ENCODE measurements at places on chromosomes 3 and 15.

DNA sequence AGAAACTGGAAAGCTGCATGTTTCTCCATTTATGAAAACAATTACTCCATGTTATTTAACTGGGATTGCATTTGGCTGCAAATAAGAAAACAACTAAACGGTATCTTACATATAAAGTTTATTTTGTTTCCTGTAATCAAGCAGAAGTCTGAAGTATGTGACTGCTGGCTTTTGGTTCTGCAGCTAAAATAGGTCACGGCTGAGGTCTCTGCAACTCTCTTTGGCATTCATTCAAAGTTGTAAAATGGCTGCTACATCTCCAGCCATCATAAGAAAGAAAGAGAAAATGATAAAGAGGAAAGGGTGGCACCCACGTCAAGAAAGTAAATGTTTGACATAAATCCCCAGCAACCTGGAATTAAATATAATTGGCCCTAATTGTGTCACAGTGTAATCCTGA lies 406.1 kb downstream of the TBC1D5 start:
- no peak for DNase-seq

DNA sequence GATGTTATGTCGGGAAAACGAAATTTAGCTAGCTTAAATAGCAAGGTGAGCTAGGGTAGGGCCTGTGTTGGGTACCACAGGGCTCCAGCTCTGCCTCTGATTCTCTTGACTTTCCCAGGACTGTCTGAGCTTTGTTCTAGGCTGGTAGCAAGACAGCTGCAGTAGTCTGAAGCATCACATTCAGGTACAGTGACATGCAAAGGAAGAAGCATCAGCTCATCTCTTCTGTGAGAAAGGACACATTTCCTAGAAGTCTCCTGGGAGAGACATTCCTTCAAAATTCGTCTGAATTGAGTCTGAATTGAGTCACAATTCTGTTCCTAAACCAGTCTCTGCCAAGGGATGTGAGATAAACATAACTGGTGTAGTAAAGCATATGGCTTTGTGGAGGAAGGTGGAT lies 8.5 kb upstream of the UBXN7 start:
- no peak for DNase-seq

DNA sequence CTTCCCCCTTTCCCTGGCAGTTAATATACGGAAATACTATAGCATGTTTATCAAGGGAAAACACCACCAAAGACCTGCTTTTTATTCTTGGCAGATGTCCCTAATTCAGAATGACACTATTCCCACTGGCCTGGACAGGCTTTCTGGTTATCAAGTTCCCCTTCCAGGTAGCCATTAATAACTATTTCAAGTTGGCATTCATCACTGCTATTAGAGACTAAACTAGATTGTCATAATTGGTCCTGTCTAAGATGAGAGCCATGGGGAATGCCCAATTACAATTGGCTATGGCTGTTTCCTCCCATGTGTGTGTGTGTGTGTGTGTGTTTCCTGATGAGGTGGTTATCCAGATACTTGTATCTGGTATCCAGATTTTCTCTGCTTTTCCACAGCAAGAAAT lies 608.1 kb downstream of the SQOR start:
- no peak for DNase-seq

DNA sequence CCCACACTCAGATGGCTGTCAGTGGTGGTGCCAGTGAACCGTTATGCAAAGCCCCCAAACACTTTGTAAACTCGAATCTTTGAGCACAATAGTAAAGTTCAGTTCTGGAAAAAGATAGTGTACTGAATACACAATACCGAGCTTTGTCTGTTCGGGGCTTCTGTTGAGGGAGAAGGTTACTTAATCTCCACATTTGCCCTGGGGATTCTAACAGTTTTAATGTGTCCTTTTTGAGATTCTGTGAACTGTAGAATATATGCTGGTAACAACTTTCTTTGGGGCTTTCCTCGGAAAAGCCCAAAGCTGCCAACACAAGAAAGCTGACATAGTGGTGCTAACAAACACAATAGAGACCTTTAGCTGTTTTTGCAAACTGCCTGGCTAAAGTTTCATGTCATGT lies 686.5 kb downstream of the ROBO1 start:
- DNase-seq: no peak

GRCh38 chr3:143334231-143334630 lies 214.7 kb downstream of the CHST2 start:
- DNase-seq: no peak

GRCh38 chr15:60740787-60741354 lies 261.9 kb upstream of the ICE2 start:
- DNase-seq: no peak

DNA sequence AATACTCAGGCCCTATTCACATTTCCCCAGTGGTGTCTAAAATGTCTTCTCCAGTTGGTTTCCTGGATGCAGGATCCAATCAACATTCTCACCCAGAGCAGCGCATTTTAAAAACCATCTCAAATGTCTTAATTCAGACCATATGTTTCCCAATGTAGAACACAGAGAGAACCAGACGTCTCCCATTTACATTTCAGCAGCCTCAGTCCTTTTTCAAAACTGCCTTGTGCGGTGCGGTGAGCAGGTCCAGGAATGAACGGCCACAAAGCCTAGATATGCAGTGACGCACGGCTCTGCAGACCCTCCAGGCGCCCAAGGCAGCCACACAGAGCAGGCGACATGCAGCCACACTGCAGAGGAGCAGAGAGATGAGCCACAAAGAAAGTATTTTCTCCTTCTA lies 66.1 kb upstream of the MEX3B start:
- no peak for DNase-seq

- no peak for DNase-seq
These were observed 272.0 kb upstream of the RGMA start for GRCh38 chr15:93360976-93361375.

DNA sequence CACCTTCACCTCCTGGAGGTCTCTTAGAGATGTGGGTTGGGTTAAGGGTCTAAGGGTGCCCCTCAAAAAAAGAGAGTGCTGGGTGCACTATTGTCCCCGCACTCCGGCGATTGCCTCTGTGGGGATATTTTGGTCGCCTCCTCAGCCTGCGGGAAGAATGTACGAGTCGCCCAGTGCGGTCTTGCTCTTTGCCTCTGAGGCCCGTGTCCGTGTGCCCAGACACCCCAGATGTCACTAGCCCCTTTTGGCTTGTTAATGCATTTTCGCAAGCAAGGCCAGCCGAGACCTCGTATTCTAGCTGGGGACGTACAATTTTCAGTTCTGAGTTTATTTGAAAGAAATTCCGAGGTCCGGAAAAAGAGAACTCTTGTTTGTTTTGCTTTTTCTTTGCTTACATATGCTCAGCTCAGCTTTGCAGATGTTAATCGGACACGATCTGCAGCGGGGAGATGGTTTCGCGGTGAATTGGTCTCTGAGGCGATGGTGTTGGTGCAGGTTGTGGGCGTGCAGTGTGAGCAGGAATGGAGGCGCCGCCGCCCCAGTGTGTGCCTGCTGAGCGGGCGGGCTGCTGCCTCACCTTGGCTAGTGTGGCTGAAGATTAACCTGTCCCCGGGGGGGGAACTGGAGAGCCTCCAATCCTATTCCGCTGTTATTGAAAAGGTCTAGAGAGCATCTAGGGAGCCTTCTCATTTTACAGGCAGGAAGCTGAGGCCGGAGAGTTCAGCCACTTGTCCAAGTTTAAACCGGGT lies 1.4 kb downstream of the ST6GAL1 start:
- DNase-seq: peak; percentile 77

- no peak for DNase-seq
These were observed 491.3 kb downstream of the OTOL1 start for GRCh38 chr3:161987933-161988332.

DNA sequence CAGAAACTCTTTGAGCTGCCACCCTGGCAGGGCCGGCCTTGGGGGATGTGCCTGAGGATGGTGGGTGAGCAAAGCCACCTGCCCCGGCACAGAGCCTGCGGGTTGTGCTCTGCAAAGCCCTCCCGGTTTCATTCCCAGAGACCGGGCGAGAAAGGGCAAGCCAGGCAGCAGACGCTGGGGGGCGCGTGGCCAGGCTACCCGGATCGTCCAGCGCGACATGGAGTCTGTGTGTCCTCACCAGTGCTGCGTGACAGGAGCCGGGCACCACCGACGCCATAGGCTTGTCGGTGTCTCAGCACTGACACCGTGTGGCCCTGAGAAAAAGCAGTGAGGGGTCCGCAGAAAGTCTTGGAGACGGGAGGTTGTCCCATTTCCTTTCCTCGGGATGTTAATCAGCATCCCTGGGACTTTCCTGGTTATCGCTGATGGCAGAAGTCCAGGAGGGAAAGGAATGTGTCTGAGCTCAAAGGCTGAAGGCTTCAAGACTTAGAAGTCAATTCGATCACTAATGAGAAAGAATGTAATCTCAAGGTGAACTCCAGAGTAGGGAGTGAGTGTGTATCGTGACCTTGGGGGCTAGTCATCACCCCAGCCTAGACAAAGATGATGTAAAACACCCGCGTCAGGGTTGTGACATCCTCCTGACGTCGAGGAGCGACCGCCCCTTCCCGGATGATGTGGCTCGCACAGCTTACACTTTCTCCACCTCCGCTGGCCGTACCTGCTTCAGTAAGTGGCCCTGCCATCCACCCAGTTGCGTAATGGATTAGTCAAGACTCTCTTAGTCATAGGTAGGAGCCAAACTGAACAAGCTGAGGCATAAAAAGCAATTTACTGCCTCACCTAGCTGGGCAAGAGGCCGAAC lies 36.3 kb upstream of the PLA2G4E start:
- DNase-seq: peak; percentile 97

- DNase-seq: no peak
These were observed 178.5 kb downstream of the NR1D2 start for GRCh38 chr3:24123596-24123995.

GRCh38 chr3:129460572-129460971 lies 20.5 kb downstream of the IFT122 start:
- no peak for DNase-seq

DNA sequence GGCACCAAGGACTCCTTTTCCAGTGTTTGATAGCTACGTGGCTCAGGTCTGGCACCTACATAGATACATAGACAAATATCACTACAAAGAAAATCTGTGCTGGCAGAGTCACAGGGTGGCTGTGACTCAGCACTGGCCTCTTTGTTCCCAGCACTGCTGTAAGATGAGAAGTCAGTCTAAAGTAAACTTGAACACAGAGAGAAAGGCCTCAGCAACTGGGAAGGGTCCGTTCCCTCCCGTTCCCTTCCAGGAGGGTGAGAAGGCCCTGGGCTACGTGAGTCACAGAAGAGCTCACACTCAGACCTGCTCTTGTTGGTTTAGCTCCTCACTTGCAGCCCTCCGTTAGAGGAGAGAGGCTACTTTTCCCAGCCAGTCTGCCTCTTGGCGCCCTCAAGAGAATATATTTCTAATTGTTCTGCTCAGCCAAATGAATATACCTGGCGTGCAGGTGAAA lies 23.1 kb downstream of the ANXA2 start:
- peak; percentile 93 for DNase-seq

DNA sequence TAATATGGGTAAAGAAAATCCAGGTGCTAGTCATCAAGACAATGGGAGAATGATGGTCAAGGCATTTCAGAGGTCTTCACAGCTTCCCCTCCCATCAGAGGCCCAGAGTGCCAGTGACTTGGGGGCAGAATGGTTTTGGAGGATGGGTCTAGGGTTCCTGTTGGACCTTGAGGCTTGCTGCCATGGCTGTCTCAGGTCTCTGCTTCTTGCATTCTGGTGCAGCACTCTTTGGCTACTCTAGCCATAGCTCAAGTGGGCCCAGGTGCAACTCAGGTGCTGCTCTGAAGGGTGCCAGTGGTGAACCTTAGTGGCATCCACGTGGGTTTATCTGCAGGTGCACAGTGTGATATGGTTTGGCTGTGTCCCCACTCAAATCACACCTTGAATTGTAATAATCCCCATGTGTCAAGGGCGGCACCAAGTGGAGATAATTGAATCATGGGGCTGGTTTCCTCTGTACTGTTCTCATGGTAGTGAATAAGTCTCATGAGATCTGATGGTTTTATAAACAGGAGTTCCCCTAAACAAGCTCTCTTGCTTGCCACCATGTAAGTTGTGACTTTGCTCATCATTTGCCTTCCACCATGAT lies 48.5 kb upstream of the PEX5L start:
- DNase-seq: peak; percentile 70

GRCh38 chr3:28198161-28198560 lies 43.3 kb upstream of the CMC1 start:
- peak; percentile 4 for DNase-seq

DNA sequence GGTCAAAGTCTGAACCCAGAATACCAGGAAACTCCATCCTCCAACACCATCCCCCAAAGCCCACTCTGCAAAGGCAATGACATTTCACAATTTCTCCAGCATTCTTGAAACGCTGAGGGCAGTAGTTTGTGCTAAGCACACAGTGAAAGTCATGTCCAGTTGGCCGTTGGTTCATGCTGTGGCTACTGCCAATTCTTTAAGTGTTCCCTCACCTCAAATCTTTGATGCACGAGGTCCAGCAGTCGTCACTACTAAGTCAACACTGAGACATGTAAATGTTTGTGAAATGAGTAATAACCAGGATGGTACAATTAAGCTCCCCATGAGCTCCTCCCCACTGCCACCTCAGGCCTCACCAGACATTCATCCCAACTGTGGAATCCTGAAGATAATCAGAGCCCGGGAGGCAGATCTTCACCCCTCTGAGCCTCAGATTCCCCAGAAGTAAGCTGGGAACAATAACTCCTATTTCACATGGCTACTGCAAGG lies 7.0 kb downstream of the SUCLG2 start:
- DNase-seq: peak; percentile 66

DNA sequence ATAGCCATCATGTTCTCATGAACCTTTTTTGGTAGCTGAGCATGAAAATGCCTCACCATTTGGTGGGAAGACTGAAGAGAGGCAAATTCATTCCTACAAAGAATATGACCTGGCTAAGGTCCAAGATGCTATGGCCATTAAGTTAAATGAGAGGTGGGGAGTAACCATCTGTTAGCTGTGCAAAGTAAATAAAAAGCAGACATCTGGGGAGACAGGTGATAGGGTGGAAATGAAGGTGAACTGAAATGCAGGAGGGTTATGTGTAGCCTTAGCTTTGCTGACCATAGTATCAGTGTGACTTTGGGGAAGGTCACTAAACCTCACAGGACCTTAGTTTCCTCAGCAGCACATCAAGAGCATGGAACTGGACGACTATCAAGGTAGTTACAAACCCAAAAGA lies 111.0 kb upstream of the STRIT1 start:
- peak; percentile 37 for DNase-seq

DNA sequence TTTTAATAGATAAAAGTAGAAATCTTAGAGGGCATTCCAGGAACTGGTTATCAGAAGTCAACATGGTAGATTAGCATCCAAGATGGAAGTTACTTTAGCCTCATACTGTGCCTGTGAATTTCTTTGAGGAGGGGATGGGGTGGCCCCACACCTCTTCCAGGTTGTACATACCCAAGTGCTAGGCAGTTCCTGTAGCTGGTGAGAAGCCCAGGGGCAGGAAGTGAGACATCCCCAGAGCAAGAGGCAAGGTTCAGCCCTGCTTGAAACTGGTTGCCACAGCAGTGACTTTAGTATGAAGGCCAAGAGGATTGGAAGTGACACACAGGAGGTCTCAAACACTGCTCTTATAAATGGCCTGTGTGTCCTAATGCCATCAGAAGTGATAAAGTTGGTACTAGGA lies 11.9 kb downstream of the GTPBP8 start:
- no peak for DNase-seq

Measured in DMS53 (cell line).